ENCODE measurements at places on chromosomes 5 and 9. TPM values are rescaled to one million over a fixed set of nuclear protein-coding genes. Genes with fewer than 3 reads are reported as not detected.

The HMHB1 gene
- not detected for total RNA-seq

The NOXA1 gene
- 1.7 TPM for total RNA-seq

The GDF9 gene
- total RNA-seq, result 0.35 TPM

The ZNF618 gene
- total RNA-seq, result 20.7 TPM

The FBP2 gene
- total RNA-seq, result not detected

The INSL6 gene
- total RNA-seq, result not detected

The PKD2L2 gene
- not detected for total RNA-seq

The SLC36A3 gene
- total RNA-seq, result not detected

The IFT74 gene
- total RNA-seq, result 6.9 TPM

The LHX6 gene
- 32.0 TPM for total RNA-seq

The NEUROG1 gene
- total RNA-seq, result not detected

The RNF130 gene
- total RNA-seq, result 73.5 TPM

The OR13C8 gene
- total RNA-seq, result not detected

The SLC9A3 gene
- 3.1 TPM for total RNA-seq

The CDH12 gene
- not detected for total RNA-seq

The SLC6A19 gene
- not detected for total RNA-seq

The TMEM215 gene
- not detected for total RNA-seq

Data from glomerular endothelial cell (primary cell).